ENCODE measurements at places on chromosomes 2 and 18.

DNA sequence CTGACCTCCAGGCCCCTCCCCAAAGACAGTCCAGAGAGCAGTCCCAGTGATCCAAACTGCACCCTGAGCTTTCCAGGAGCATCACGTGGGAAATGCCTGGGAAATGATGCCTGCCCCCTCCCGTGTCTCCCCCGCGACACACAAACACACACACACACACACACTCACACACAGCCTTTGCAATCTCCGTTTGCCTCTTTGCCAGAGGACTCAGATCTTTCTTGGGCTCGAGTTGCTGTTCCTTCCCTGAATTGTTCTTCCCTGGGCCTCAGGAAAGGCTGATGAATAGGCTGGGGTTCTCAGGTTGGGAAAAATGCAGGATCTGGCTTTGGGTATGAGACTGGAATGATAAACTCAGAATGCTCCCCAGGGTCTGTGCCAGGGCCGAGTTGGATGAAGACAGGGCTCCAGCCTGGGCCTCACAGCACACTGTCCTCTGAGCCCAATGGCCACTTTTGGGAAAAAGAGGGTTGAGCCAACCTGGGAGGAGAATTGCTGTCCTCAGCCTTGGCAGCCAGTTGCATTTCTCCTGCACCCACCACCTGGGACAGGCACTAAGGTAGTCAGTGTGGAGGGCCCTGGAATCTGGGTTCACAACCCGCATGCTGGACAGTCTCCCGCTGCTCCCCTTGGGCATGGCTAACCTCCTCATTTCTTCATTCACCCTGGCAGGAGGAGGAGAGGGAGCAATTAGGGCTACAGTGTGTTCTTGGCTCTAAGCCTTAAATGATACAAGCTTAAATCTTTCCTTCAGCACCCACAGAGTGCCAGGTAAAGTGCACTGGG is 43.9 kb upstream of the ATP6V1B1 start:
- no peak for DNase-seq

- no peak for DNase-seq
Observed at GRCh38 chr18:2169656-2170055, 401.6 kb downstream of the METTL4 start.

GRCh38 chr2:191151331-191151730 is 537 bp upstream of the STAT4 start:
- DNase-seq, result no peak

DNA sequence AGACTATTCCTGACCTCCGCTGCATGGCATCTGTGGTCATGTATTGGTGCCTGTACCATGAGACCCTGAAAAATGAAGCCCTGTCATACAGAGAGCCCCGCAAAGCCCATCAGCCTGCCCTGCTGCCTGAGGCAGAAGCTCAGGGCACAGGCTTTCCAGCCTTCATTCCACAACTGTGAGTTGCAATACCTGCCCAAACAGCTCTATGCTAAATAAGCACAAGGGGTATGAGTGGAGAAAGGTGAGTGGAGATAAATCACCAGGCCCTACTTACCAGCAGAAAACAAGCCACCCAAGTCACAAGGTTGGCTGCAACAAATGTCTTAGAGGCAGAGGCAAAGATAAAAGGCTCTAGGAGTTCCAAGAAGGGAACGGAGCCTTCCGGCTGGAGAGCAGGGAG is 277.4 kb downstream of the TNS1 start:
- DNase-seq, result no peak

- no peak for DNase-seq
Observed at GRCh38 chr2:118223511-118223991, 135.3 kb downstream of the INSIG2 start.

DNA sequence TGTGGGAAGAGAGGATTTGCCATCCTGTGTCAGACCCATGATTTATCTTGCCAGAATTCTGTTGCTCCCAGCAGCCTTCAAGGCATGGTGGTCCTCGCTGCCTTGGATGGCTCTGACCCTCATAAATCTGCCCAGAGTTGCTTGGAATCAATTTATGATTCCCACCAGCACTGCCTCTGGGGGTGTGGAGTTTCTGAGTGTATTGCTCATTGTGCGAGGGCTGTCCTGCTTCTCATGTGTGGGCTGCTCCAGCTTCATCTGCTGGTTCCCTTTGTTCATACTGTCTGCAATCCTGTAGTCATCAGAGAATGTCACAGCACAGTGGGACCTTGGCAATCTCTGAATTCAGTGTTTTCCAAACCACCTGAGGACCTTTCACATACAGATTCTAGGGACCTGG is 139.8 kb downstream of the CLIP4 start:
- DNase-seq, result no peak

- DNase-seq, result no peak
Observed at GRCh38 chr2:15547115-15547876, 13.8 kb downstream of the NBAS start.

DNA sequence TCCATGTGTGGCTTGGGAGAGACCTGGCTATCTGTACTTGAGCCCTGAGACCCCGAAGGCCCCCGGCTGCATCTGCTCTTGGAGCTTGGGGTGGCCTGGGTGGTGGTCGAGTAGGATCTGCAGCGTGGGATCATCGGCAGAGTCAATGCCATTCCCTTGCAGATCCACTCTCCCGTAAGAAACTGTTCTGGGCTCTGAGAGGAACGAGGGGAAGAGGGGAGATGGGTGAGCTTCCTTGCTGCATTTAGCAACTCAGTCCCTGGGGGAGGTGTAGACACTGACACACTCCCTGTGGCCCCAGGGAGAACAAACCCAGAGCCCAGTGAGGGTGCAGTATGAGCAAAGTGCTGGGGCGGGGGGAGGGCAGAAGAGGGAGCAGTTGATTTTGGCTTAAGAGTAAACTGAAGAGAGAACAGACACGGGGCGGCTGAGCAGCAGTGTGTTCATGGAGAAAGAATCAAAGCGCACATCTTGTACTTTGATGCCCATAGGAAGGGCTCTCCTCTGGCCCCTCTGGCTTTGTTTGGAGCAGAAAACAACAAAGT is 8.5 kb downstream of the GREB1 start:
- DNase-seq, result no peak

- DNase-seq, result no peak
Observed at GRCh38 chr2:177393203-177393755, 706 bp downstream of the AGPS start.

- no peak for DNase-seq
Observed at GRCh38 chr2:171479154-171479814, 43.0 kb upstream of the CYBRD1 start.

Data from 8988T (cell line).